Neural progenitor cell (in vitro differentiated cells): ENCODE measurements at places on chromosomes 16 and 17. TPM values are rescaled to one million over a fixed set of nuclear protein-coding genes. Genes with fewer than 3 reads are reported as not detected.
A peak's percentile ranks its signal among the peaks of the same experiment; 100 is the strongest.

DNA sequence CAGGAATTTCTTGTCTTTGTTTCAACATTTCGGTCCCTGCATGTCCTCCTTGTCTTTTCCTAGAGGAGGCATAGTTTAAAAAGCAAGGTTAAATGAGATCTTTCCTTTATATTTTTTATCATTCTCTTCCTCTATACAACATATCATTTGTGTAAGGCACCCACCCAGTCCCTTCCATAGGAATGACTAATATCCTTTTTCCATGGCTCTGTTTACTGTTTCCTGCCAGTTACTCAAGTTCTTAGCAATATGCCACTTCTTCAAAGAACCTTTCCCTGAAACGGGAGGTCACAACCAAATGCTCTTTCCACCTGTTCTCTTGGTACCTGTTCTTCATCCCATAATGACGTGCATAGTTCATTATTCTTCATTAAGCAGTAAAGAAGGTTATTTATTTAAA is 1237.1 kb upstream of the GOT2 start:
- H3K4me3 ChIP-seq = no peak overlapping the region
- no peak for DNase-seq
- no peaks in the 10 kb centered on the region for H3K36me3 ChIP-seq

Gene CPNE7
- 5.2 and 21.1 TPM in 2 replicates for total RNA-seq

Gene ACSM2A
- total RNA-seq = not detected in 2 replicates

Gene POLG2
- 29.5 and 33.9 TPM in 2 replicates for total RNA-seq

- H3K4me3 ChIP-seq = no peak overlapping the region
- H3K27me3 ChIP-seq = no peaks in the 10 kb centered on the region
- no peaks in the 10 kb centered on the region for H3K36me3 ChIP-seq
These were observed 793.3 kb upstream of the GOT2 start for GRCh38 chr16:59527206-59527997.

Gene CA7
- not detected in 2 replicates for total RNA-seq

DNA sequence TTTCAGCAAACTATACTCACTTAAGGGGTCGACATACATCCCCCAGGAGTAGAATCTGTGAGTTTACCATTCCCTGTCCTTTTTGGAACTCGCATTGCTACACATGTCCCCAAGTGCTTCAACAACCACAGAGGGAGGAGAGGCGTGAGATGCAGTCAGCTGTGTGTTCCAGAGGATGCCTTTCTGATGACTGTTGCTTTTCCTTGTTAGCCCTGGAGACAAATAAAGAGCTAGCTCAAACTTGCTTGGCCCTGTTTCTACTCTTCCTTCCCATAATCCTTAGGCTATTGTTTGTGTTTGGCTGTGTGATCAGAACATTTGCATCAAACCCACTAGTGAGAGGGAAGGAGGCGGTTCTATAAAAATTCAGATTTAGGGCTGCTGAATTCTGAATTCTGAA is 264.0 kb downstream of the ENGASE start:
- no peak overlapping the region for H3K4me3 ChIP-seq
- H3K4me1 ChIP-seq = no peaks in the 10 kb centered on the region
- peak; percentile 25 for DNase-seq
- H3K36me3 ChIP-seq = no peaks in the 10 kb centered on the region
- H3K27me3 ChIP-seq = no peaks in the 10 kb centered on the region

- no peaks in the 10 kb centered on the region for H3K4me1 ChIP-seq
- no peaks in the 10 kb centered on the region for H3K36me3 ChIP-seq
- no peak overlapping the region for H3K27ac ChIP-seq
- peak; percentile 66 for DNase-seq
- H3K4me3 ChIP-seq = no peak overlapping the region
These were observed 80.4 kb downstream of the EFCAB5 start for GRCh38 chr17:30021708-30022317.

DNA sequence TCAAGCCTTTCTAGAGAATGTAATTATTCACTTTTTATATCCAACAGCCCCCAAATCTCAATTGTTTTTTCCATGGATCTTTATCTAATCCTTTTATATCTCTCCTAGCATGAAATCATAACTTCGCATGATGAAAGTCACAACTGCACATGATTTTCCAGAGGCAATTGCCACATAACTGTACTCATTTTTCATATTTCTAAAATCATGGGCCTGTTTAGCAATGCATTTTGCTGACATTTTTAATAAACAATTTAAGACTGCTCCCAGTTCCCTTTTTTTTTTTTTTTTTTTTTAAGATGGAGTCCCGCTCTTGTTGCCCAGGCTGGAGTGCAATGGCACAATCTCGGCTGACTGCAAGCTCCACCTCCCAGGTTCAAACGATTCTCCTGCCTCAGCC is 83.5 kb downstream of the VMP1 start:
- H3K27me3 ChIP-seq = no peaks in the 10 kb centered on the region
- H3K27ac ChIP-seq = no peak overlapping the region
- no peaks in the 10 kb centered on the region for H3K4me1 ChIP-seq
- H3K4me3 ChIP-seq = no peak overlapping the region

DNA sequence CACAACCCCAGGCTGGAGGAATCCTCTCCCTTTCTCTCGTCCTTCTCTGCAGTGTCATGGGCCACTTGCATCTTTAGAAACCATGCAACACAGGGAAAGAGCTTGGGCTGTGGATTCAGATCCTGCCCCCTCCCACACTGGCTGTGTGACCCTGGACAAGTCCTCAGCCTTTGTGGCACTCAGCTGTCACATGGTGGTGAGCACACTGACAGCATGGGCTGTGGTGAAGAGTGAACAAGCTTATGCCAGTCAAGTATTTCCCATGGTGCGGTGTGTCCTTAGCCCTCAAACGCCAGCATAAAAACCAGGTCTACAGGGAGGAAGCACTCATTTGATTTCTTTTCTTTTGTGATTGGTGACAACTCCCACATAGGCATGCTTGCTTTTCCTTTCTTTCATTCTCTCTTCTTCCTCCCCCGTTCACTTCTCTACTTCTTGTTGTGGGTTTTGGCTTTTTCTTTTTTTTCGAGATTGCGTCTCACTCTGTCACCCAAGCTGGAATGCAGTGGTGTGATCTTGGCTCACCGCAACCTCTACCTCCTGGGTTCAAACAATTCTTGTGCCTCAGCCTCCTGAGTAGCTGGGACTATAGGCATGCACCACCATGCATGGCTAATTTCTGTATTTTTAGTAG is 314.2 kb downstream of the CPPED1 start:
- H3K27me3 ChIP-seq = no peaks in the 10 kb centered on the region
- no peak for DNase-seq
- H3K27ac ChIP-seq = no peak overlapping the region
- no peak overlapping the region for H3K4me3 ChIP-seq

Gene CLEC19A
- total RNA-seq = 1.9 and 8.2 TPM in 2 replicates

Gene FAM234A
- 115 and 159 TPM in 2 replicates for total RNA-seq

DNA sequence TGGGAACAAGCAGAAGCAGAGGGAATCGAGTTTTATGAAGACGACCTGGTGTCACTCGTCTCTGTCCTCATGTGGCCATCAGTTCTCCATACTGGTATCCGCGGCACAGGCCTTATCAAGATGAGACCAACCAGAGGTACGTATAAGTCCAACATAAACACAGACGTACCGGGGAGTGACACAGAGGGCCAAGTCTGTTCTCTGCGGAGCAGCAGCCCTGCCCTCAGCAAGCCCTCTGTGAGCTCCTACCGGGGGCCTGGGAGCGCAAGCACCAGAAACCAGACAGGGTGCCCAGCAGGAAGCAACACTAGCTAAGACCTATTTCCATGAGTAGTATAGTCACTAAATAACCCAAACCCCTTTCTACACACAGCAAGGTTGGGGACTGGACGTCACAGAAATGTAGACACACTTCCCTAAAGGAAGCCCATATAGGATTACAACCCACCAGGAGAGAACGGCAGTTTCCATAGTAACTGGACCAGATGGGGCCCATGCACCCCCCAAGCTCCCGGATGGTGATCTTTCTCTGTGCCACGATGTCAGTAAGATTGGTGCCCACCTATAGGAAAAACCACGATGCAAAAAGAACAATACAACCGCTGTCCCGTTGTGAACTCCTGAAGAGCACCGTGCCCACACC is 911 bp downstream of the ARL16 start:
- no peak overlapping the region for H3K27ac ChIP-seq
- no peaks in the 10 kb centered on the region for H3K27me3 ChIP-seq
- peaks cover 10% of the 10 kb centered on the region for H3K4me1 ChIP-seq
- peak overlapping the region; percentile 74 for H3K4me3 ChIP-seq
- no peaks in the 10 kb centered on the region for H3K36me3 ChIP-seq

GRCh38 chr17:29593591-29594518 is 923 bp downstream of the ANKRD13B start:
- H3K27me3 ChIP-seq = no peaks in the 10 kb centered on the region
- peak overlapping the region; percentile 71 for H3K4me3 ChIP-seq
- H3K4me1 ChIP-seq = peaks cover 66% of the 10 kb centered on the region
- no peaks in the 10 kb centered on the region for H3K36me3 ChIP-seq
